Nephron progenitor cell (in vitro differentiated cells): ENCODE measurements at places on chromosomes 11 and 22.

- DNase-seq = no peak
Observed at GRCh38 chr11:68206211-68206610, 6.9 kb downstream of the KMT5B start.

- DNase-seq = peak; percentile 44
Observed at GRCh38 chr11:45847911-45848316, 639 bp downstream of the CRY2 start.

GRCh38 chr11:12864316-12865156, 144.6 kb upstream of the RASSF10 start:
- no peak for DNase-seq

DNA sequence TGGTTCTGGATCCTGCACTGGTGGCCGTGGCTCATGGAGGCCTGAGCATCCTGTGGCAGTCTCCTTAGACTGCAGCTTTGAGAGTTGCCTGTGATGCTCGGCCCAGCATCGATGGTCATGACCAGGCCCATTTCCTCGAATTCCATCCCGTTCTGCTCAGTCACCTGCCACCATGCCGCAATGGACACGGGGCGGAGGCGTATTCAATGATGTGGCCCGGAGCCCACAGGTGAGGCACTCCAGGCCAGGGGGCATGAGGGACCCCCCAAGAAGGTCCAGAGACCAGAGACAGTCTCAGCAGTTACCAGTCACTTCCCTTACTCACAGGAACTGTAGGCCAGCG, 53.6 kb downstream of the SHANK2 start:
- DNase-seq = no peak

DNA sequence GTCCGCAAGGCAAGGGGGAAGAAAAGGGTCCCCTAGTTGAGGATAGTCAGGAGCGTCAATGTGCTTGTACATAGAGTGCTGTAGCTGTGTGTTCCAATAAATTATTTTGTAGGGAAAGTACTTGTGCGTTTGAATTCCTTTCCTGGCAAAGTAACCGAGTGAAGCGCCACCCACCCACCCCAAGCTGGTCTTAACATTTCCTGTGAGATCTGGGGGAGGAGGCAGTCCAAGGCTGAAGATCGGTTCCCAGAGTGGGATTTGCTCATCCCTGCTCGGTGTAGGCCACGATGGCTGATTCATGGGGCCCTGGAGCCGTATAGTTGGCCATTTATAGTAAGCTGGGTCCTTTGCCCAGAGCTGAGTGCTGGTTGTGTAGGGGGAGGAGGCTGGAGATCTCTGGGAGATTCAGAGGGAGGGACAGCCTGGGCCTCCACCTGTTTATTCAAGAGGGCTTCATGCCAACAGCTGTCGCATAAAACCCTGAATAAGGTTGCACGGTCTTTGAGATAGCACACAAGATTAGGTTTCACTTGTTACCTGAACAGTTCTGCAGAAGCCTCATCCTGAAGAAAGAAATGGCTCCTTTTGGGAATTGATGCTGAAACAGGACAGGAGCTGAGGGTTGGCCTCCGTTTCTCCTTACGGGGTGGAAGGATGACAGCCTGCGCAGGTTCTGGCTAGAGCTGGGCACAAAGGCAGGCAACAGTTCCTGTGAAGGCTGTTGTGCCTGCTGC, 2.4 kb downstream of the ATF4 start:
- DNase-seq = no peak
